ENCODE measurements at places on chromosomes 6 and 20.

- peak; percentile 16 for DNase-seq
Observed at GRCh38 chr6:6751619-6752023, 163.1 kb downstream of the LY86 start.

- DNase-seq = peak; percentile 37
Observed at GRCh38 chr6:11143394-11144371, 32.2 kb upstream of the ERVFRD-1 start.

DNA sequence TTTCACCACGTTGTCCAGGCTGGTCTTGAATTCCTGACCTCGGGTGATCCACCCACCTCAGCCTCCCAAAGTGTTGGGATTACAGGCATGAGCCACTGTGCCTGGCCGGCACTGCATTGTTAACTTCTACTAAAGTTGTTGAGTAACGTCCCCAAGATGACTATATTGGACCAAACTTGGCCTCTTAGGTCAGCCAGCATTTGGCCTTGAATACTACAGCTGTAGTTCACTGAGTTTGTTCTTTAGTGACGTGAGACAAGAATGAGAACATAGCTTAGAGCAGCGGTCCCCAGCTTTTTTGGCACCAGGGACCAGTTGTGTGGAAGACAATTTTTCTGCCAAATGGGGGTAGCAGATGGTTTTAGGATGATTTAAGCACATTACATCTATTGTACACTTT lies 237.1 kb downstream of the TBC1D7 start:
- no peak for DNase-seq

DNA sequence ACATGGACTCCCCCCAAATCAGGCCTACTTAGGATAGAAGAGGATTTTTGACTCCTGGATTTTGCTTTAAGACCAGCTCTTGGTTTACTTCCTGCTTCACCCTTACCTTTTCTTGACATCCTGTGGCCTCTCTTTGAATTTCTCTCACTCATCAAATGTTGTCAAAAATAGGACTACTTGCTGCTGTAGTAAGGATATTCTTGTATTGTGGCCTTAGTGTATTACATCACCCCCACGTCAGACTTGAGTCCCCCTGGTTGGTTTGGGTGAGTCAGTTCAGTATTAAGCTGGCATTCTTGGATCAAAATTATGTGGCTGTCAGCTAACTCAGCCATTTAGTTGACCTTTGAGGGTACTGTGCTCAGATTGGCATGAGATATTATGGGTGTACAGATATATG lies 1.1 kb downstream of the TPX2 start:
- peak; percentile 61 for DNase-seq

DNA sequence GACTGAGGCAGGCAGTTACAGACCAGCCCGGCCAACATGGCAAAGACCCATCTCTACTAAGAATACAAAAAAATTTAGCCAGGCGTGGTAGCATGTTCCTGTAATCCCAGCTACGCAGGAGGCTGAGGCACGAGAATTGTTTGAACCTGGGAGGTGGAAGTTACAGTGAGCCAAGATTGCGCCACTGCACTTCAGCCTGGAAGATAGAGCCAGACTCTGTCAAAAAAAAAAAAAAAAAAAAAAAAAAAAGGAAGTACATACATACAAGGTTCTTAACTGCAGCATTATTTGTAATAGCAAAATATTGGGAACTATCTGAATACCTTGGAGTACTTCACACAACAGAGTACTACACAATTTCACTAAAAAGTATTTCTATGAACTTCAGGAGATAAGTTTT lies 183.5 kb upstream of the OLIG3 start:
- no peak for DNase-seq

- DNase-seq = peak; percentile 62
Observed at GRCh38 chr20:50475681-50476292, 34.4 kb upstream of the PTPN1 start.

DNA sequence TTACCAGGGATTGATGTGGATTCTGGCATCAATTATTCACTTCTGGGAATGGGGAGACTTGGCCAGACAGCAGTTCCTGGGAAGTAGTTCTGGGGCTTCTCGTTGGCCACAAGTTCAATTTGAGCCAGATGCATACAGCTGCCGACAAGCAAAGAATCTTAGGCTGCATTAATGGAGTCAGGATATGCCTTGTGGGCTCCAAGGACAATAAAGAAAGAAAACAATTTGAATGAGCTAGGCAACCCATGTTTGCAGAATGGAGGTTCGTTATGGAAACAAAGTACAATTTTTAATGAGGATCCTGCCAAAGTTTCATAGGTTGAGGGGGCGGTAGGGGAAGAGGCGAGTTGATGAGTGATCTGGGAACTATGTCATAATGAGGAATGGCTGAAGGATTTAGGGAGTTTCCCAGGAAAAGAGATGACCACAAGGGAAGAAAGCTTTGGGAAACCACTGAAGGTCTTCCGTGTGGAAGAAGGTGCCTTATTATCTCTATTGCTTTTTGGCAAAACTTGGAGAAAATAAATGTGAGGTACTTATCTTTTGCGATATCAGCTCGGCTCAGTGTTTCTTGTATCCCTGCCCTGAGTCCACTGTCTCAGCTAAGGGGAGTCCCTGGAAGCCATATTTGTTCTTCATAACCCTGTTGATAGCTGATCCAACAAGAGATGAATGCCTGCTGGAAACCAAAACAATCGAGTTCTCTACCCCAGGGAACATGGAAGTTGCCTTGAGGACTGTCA lies 181.0 kb upstream of the ZNF217 start:
- peak; percentile 96 for DNase-seq

DNA sequence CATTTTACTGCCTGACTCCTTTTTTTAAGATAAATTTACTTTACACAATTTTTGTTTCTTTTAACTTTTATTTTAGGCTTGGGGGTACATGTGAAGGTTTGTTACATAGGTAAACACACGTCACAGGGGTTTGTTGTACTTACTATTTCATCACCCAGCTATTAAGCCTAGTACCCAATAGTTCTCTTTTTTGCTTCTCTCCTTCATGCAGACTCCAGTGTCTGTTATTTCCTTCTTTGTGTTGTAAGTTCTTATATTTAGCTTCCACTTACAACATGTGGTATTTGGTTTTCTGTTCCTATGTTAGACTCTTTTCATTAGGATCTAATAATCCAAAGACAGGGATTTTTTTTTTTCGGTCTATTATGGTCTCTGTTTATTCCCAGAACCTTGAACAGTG lies 83.5 kb upstream of the CCN6 start:
- no peak for DNase-seq

DNA sequence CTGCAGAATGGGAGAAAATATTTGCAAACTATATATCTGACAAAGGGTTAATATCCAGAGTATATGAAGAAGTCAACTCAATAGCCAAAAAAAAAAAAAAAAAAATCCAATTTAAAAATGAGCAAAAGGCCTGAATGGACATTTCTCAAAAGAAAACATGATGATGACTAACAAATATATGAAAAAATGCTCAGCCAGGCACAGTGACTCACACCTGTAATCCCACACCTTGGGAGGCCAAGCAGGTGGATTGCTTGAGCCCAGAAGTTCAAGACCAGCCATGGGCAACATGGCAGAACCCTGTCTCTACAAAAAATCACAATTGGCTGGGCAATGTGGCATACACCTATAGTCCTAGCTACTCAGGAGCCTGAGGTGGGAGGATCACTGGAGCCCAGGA lies 2.1 kb upstream of the ECHDC1 start:
- peak; percentile 60 for DNase-seq

DNA sequence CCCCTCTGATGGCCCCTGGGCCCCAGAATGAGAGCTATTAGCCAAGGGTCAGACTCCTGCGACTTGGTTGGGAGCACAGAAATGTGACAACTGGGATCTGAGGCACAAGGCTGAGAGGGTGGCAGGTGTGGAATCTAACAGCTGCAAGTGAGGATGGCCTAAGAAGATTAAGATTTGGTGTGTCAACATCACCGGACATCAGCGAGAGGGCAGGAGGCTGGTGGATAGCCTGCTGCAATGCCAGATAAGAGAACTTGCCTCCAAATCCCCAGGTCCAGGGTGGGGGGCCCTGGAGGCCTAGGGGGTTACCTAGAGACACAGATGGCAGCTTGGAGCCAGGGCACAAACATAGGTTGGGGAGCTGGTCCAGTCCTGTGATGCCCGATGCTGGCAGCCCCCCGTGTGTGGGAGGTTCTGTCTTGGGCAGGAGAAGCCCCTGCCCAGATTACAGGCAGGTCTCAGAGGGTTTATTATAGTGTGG lies 155.8 kb downstream of the GRM4 start:
- DNase-seq = no peak

DNA sequence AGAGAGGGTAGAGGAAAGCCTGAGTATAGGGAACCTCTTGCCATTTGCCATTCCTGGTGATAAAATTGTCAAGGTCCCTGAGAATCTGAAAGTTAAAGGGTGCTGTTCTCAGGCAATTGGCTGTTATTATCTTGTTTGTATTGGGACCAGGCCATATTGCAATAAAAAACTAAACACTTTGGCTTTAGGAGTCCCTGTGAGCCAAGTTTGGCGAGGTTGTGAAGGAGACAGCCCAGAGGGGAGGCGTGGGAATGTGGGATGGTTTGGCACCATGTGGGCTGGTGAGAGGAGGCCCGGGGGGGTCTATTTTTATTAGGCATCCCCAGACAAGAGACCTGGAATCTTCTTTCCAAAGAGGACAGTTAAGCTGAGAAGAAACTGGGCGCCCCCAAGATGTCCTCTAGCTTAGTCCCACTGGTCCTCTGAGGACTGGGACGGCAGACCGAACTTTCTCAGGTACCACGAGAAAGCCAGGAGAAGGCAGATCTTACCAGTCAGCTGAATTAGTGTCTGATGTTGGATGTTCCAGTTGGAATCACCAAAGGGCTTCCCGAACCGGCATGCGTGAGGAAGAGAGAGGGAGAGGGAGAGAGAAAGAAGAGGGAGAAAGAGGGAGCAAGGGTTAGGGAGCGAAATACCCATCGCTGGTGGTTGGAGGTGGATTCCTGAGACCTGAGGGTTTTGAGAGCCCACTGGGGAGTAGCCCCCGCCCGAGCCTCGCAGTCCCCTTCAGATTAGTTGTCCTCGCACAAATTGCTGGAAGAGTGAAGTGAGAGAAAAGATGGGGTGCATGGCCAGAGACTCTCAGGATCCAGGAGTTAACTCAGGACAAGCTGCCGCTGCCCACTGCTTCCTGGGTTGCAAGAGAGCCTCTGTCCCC lies 24.4 kb downstream of the DYNLT1 start:
- no peak for DNase-seq

DNA sequence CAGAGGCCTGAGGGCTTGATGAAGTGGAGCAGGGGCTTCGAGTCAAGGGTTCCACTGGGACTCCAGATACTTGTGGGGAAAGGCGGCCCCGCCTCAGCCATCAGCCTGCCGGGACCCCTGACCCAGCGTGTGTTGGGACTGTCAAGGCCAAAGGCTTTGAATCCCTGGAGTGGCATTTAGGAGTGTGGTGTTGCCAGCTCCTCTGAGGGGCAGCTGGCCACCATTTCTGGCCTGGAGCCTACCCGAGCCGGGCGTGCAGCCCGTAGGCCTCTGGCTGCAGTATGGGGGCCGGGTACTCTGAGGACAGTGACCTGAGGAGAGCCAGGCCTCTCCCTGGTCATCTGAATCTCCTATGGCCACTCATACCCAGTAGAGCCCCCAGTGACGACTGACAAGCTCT lies 40.0 kb downstream of the RRBP1 start:
- DNase-seq = no peak

DNA sequence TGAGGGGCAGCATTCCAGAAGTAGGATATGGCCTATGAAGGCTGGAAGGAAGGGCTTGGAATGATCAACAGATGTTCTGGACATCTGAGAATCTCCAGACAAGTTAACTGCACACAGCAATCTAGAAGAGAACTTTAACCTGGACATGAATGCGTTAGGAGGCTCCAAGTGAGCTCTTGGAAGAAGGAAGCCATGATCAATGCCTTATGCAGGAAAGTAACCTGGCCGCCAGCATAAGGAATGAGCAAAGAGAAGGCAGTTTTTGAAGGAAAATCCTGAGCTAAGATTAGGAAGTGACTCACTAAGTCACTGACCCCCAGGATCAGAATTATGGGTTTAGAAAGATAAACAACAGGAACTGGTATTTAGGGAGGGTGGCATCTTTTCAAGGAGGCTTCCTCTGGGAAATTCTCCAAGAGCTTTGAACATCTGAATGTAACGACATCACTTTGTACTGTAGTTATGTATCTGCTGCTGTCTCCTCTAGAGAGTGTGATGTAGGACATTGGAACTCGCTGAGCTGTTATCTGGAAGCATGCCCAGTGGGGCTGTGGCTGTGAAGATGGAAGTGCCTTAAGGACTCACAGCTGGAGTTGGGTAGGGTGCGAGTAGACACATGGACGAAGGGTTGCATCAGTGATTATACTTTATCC lies 236.8 kb downstream of the PACRG start:
- peak; percentile 88 for DNase-seq

GRCh38 chr6:133973109-133973971 lies 20.3 kb downstream of the TBPL1 start:
- peak; percentile 70 for DNase-seq

DNA sequence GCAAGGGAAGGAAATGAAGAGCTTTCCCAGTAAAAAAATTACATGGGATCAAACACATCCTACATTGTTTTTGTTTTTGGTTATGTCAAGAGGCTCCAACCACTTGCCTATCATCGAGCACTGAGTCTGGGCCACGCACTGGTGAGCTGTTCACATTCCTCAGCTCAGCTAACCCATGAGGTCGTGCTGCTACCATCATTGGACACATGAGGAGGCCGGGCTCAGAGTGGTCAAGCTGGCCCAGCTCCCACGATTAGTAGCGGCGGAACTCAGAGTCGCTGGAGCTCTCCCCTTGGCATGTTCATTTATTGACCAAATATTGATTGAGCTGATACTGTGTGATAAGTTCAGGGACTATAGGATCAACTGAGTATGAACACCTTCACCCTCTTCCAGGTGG lies 164.9 kb downstream of the CDH26 start:
- DNase-seq = no peak

- DNase-seq = no peak
Observed at GRCh38 chr6:151001387-151002056, 136.0 kb downstream of the MTHFD1L start.

- peak; percentile 51 for DNase-seq
Observed at GRCh38 chr6:144909753-144910285, 624.7 kb downstream of the UTRN start.

DNA sequence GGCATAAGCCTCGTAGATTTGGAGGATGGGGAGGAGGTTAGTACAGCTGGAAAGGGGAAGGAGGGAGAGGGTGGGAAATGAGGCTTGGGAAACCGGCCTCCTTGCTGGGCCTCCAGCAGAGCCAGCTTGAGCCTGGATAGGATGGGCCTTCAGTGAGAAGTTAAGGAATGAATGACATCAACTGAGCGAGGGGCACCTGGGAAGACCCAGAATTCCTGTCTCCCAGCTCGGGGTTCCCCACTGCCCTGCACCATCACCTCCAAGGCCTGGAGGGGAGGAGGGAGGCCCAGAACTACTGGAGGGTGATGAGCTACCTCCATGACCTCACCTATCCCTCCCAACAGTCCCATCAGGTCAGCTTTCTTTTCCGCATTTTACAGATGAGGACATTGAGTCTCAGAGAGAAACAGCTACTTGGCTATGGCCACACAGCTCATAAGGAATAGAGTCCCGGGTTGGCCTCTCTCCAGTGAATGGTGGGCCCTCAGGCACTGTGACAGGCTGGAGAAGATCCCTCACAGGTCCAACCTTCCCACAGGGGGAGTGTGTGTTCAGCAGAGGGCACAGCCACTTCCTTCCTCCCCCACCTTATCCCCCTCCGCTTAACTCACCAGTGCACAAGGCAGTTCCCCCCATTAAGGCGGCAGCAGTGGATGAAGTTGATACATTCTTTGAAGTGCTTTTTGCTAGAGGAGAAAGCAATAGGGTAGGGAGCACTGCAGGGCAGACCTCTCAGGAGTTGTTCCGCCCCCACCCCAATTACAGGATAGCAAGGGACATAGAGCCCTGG lies 6.8 kb downstream of the DUSP15 start:
- DNase-seq = no peak

Data from kidney tubule cell (primary cell).